Activated CD4-positive, alpha-beta memory T cell treated with anti-CD3 and anti-CD28 coated beads for 36 hours (primary cell): ENCODE measurements at places on chromosomes 13 and 19.

DNA sequence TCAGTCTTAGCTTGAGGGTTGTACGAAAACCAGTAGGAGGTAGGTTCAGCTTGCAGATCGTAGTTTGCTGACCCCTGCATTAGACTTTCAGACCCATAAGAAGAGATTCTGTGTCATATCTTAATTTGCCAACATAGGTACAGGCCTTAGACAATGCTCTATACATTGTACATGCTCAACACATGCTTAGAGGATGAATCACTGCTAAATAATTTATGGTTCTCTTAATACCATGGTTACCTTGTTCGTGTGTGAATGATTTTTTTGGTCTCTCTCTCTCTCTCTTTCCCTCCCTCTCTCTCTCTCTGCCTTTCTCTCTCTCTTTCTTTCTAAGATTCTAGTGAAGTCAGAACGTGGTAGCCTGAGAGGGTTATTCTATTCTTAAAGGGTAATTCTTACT is 112.2 kb downstream of the FGF14 start:
- no peaks in the 10 kb centered on the region for H3K36me3 ChIP-seq
- H3K4me1 ChIP-seq, result no peaks in the 10 kb centered on the region
- H3K27me3 ChIP-seq, result peaks cover 2% of the 10 kb centered on the region
- no peak overlapping the region for H3K4me3 ChIP-seq
- no peak overlapping the region for H3K27ac ChIP-seq

GRCh38 chr13:76035711-76036110 is 399.6 kb downstream of the LMO7 start:
- DNase-seq, result no peak
- H3K4me1 ChIP-seq, result no peaks in the 10 kb centered on the region
- H3K27ac ChIP-seq, result no peak overlapping the region

DNA sequence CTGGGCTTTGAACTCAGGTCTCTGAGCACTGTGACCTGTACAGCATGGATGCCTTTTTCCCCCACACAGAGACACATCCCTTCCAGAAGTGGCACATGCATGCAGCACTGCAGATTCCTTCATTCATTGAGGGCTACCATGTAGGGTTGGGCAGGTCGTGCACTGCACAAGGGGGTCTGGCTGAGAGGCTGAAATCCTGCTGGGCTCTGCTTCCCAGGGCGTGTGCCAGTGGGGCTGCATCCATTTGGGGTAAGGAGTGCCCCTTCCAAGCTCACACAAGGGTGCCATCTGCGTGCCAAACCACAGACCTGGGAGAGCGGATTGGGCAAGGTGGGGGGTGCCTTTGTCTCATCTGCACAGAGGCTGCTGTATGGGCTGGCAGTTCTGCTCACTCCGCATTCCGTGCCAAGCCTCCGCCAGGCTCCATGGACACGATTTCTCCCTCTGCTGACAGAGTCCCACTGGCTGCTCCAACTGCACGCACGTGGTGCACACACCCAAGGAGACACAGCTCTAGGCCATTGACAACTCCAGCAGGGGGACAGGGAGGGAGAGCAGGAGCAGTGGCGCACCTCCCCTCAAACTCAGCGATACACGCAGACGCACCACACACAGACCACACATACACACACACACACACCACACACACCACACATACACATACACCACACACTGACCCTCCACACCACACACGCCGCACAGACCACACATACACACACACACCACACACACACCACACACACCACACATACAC is 4.5 kb upstream of the SHISA7 start:
- H3K27me3 ChIP-seq, result peaks cover 42% of the 10 kb centered on the region
- DNase-seq, result no peak
- no peaks in the 10 kb centered on the region for H3K36me3 ChIP-seq
- H3K27ac ChIP-seq, result no peak overlapping the region
- no peak overlapping the region for H3K4me3 ChIP-seq

- no peak overlapping the region for H3K27ac ChIP-seq
- peaks cover 79% of the 10 kb centered on the region for H3K36me3 ChIP-seq
- no peaks in the 10 kb centered on the region for H3K27me3 ChIP-seq
- H3K4me1 ChIP-seq, result no peaks in the 10 kb centered on the region
- DNase-seq, result no peak
Measured at GRCh38 chr19:8806661-8807060, 25.4 kb downstream of the ZNF558 start.

GRCh38 chr19:49590971-49591730 is at the start of gene PRR12:
TSS of gene PRR12 (plus strand) at chr19:49591182. CDS start at chr19:49591655, 473 bp downstream.
- H3K27ac ChIP-seq, result peak within 1 kb of the TSS; percentile 91
- peaks cover 32% of the 10 kb centered on the region for H3K4me1 ChIP-seq
- H3K4me3 ChIP-seq, result peak within 1 kb of the TSS; percentile 80
- H3K27me3 ChIP-seq, result no peaks in the 10 kb centered on the region
- peaks cover 11% of the 10 kb centered on the region for H3K36me3 ChIP-seq

- H3K36me3 ChIP-seq, result no peaks in the 10 kb centered on the region
- DNase-seq, result no peak
- H3K4me1 ChIP-seq, result peaks cover 18% of the 10 kb centered on the region
- no peak overlapping the region for H3K27ac ChIP-seq
Measured at GRCh38 chr19:39196320-39196719, 444 bp upstream of the NCCRP1 start.
